ENCODE measurements at places on chromosomes 3 and 15.

DNA sequence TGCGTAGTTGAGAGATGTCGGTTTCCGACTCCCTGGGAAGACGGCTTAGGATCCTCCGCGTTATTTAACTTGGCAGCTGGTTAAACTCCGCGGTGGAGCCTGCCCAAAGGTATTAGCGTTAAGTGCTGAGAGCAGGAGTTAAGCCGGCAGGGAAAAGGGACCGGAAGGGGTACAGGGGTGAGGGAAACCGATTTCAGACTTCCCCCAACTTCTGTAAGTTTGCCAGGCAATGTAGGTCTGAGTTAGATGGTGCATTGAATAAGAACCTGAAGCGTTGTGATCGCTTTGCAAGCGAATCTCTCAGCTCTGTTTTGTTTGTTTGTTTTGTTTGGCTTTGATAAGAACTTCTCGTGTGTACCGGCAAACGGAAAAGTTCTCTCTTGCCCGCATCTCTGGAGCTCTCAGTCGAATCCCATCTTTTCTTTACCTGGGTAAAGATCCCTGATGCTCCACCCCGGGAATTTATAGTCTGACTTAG lies 6.0 kb upstream of the FEZF2 start:
- DNase-seq, result no peak

DNA sequence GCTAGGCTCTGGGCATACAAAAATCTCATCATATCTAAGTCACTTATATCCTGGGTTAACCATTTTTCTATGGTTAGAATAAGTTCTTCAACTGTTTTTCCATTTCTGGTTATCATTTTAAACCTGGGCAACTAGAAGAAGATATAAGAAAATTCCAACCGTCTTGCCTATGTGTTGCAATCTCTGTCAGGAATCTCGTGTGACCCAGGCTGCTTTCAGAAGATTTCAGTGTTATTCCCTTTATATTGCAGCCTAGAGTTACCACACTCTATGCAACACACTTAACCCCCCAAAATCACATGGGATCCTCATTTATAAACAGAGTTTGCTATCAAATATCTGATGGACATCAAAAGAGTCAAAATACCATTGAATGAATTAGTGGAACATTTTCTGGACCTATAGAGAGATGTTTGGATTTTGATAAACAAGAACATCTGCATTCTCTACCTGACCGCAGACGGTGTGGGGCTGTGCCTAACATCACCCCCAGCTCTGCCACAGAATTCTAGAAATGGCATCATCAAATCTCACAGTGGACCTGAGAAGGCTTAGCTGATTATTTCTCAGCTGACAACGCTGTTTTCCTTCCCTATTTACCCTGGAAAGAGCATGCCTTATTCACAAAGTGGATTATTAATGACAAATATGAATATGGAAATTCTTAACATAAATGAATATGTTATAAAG lies 515.7 kb downstream of the NTRK3 start:
- no peak for DNase-seq

DNA sequence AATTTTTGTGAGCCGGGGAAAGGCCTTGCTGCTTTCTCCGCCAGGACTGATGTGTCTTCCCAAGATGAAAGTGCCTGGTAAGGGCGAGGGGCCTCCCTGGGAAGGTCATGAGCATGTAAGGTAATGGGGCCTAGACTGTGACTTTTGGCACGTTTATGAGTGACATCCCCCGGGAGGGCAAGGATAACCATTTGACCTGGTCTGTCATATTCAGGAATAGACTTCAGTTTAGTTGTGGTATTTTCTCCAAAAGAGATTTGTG lies 631 bp upstream of the CNBP start:
- no peak for DNase-seq

DNA sequence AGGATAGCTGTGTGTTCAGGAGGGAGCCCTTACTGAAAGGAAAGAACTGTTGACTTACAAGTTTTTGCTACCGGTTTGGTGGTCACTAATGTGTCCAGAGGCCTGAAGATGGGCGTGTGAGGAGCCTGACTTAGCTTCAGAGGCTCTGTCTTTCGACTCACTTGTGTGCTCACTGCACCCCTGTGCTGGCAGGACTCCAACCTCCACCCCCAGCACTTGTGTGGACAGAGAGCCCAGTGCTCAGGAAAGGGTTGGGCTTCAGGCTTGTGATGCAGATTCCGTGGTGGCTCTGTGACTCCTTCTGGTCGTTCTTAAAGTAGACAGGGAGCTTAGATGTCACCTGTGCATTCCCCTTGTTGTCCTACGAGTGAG lies 100.9 kb downstream of the PGPEP1L start:
- DNase-seq, result no peak

DNA sequence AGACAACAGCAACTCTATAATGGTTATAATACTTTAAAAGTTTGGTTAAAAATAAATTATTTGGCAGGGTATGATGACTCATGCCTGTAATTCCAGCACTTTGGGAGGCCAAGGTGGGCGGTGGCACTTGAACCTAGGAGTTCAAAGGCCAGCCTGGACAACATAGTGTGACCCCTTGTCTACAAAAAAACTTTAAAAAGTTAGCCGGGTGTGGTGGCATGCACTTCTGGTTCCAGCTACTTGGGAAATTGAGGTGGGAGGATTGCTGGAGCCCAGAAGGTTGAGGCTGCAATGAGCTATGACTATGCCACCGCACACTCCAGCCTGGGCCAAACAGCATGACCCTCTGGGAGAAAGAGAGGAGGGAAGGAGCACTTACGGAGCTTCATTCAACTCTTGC lies 7.7 kb upstream of the TRPC1 start:
- DNase-seq, result no peak

GRCh38 chr3:17412950-17413530 lies 329.4 kb downstream of the TBC1D5 start:
- no peak for DNase-seq

DNA sequence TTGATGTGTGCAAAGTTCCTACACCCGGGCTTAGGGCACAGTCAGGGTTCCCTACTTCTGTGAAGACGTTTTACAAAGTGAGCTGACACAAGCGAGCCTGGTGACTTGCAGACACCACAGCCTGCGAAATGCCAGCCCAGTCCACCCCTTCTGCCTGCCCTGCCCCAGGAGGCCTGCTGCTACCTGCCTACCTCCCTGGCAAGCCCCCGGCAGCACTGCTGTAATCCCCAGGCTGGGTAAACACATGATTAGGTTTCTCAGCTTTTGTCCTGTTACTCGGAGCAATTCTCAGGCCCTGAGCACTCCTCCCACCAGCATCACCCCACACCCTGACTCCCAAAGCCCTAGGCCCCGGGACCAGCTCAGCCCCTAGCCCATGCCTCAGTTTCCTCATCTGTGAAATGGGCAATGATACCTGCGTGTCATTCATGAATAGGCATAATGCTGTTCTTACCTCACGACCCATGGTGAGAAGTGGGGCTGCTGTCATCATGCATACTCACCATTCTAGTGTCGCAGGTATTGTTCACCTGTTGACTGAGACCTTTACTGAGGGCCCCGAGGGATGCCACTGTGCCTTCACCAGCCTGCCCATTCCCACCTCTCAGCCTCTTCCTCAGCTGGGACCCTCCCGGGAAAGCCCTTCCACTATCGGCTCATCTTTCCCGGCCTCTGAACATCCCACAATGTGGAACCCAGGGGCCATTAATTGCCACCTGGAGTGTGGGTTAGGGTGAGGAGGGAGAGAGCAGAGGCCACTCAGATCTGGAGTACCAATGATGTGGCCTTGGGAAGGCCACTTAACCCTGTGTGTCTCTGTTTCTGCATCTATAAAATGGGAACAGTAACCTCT lies 31.5 kb upstream of the SLC6A6 start:
- DNase-seq, result no peak

GRCh38 chr15:64855205-64855975 lies 13.7 kb downstream of the PLEKHO2 start:
- no peak for DNase-seq

- DNase-seq, result no peak
These were observed 1.3 kb downstream of the FEM1B start for GRCh38 chr15:68278595-68279405.

DNA sequence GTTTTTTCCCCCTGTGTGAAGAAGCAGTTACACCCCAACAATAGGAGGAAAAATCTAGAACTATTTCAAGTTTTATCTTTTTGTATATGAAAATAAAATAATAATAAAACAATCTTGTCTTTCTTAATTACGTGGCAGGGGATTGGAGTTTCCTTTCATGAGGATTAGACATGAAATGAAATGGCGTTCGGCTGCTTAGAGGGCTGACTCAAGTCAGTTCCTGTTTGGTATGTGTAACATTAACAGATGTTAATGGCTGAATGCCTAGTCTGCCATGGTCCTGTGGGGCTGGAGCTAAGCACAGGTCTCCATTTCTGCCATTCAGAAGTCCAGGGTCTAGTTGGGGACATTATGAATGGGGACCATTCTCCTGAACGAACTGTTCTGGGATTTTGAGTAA lies 3.1 kb upstream of the EXOG start:
- no peak for DNase-seq

- peak; percentile 64 for DNase-seq
These were observed 1.1 kb upstream of the EPHA6 start for GRCh38 chr3:96813134-96813819.

DNA sequence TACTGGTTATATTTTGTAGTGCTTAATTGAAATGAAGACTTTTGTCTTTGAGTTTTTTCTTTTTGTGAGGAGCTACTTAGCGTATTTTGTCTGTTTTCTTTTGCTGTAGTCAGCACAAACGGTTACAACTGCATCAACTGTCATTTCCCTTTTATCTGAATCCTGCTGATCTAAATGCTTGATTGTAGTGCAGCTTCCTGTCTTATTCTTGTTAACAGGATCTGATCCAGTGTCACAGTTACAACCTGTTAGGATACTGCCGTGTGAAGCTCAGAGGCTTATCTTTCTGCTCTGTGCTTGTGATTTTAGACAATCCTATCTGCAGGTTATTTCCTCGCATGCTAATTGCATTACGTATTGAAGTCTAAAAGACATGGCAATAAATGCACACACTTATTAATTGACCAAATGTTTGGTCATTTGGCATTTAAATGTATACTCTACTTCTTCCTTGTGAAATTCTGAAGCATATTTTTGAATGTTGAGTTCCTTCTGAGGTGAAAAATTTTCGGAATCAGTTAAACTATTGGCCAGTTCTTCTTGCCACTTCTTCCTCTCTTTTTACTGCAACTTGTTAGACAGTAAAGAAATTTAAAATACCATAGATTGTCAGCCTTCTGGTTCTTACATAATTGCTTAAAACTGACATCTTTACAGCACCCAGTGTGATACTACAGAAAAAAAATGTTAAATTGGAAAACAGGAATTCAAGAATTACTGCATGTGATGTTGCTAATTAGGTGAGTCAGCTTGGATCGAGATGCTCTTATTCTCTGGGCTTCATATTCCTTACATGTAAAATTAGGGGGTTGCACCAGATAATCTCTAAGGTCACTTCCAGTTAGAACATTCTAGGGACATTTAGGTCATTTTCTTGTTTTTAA lies 168.2 kb downstream of the MBNL1 start:
- no peak for DNase-seq

GRCh38 chr3:53672981-53673380 lies 173.2 kb downstream of the CHDH start:
- no peak for DNase-seq

- DNase-seq, result no peak
These were observed 51.0 kb upstream of the ATOSA start for GRCh38 chr15:52730173-52730572.

DNA sequence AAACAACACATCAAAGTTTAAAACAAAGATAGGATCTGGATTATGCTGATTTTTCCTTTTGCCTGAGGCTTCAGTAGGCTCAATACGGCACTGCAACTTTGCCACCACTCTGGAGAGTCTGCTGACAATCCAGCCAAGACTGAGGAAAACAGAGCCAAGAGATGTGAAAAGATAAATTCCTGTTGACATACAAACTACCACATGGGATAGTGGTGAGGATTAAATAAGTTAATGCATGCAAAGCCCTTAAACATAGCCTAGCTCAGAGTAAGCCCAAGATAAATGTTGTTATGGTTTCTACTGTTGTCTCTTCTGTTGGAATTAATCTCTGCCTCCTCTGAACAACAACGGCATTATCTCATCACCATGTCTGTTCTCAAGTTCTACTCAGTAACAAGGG lies 245.9 kb upstream of the LMCD1 start:
- no peak for DNase-seq

DNA sequence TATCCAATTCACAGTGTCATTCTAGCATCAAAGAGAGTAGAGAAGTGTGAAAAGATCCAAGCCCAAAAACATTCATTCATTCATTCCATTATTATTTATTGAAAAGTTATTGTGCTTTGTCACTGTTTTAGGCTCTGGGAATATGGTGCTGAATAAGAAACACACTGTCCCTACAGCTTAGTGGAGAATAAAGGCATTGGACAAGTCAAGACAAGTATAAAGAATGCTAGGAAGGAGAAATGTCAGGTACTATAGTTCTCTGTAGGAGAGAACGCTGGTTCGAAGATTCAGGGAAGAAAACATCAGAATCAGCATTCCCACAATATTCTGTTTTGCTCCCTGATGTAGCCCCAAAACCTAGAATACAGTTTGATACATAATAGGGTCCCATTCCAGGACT lies 128.8 kb upstream of the CHRM5 start:
- DNase-seq, result no peak

DNA sequence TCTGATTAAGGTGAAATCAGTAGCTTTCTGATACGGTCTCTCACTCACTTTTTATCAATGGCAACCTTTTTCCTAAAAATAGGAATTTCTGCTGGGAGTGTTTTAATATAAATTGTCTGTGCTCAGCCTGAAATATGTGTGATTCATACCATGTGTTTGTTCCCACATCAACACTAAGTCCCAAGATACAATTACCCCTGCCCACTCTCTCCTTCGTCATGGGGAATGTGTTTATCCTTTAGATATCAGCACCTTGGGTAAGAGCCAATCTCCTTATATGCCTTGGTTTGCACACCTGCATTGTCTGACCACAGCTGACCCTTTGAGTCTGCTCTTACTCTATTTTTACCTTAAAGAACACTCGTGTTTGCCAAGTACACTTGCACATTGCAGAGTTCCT lies 356.4 kb downstream of the LPP start:
- DNase-seq, result no peak

DNA sequence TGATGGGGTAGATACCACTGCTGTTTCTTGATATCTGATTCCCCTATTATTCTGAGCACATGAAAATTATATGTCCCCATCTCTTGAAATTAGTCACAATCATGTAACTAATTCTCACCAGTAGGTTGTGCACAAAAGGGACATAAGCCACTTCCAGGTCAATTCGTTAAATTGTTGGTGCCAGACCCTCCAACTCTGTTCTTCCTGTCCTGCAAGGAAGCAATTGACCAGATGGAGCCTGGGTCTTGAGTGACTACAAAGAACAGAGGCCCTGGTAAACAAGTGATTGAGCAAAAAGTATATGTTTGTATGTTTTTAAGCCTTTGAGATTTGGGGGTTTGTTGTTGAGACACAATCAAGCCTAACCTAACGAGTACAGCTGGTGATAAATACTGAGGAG lies 36.9 kb downstream of the ABI3BP start:
- no peak for DNase-seq

DNA sequence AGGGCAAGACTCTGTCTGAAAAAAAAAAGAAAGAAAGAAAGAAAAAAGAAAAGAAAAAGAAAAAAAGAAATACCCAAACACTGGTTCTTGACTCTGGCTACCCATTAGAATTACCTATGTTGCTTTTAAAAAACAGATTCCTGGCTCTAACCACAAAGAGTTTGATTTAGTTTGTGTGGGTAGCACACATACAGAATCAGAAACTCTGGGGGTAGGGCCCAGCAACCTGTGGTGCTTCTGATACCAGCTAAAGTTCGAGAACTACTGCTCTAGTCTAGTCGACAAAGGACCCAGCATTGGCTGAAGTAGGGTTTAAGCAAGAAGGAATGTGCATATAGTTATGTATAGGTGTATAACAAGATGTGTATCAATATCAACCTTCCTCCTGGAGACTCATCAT lies 392.7 kb downstream of the EFHB start:
- DNase-seq, result no peak

GRCh38 chr15:38674448-38674847 lies 109.8 kb upstream of the RASGRP1 start:
- DNase-seq, result no peak

Measured in activated T-cell treated with anti-CD3 and anti-CD28 coated beads, Interleukin-2, amount 50 U/mL, for 24 hours (primary cell).